Activated CD4-positive, alpha-beta T cell treated with anti-CD3 and anti-CD28 coated beads for 1 hour (primary cell): ENCODE measurements at places on chromosomes 2 and 18.
A peak's percentile ranks its signal among the peaks of the same experiment; 100 is the strongest.

- no peak for DNase-seq
Observed at GRCh38 chr18:76503649-76504386, 8.8 kb upstream of the ZNF516 start.

DNA sequence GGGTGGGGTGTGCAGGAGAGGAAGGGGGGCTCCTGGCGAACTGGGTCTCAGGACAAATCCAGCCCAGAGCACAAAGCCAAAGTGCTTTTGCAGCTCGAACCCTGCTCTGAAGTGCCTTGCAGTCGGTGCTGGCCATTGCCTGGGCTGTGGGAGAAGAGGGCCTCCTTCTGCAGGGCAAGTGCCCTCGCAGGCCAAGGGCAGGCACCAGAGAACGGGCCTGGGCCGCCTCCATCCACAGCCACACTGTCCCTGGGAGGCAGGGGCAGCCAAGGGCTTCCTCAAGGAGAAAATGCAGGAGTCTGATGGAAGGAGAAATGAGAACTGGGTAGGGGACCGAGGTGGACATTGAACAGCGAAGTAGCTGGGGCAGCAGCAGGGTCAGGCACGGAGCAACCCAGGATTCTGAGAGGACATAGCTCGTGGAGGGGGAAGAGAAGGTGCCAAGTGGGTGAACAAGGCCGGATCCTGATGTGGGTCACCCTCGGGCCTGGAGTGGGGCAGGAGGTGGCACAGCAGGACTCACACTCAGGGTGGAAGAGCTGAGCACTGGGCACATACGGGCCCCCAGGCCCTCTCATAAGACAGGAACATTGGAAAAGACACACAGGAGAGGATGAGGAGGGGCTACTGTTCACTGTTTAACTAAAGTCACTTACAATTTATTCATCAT is 312.8 kb upstream of the SALL3 start:
- no peak for DNase-seq

DNA sequence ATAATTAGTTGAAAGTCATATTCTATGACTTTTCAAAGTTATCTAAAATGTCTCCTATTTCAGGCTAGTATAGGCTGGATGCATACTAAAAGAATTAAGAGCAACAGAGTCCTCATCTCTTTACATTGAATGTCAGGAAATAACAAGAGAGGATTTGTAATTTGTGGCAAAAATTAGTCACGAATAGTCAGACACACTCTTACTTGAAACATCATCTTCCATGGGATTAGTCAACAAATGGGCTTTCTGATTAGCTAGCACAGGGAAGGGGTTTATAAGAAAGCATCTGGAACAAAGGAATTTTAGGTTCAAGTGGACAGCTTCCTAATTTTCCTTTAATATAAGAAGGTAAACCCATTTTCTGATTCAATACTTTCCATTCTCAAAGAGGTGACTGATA is 330.3 kb upstream of the MEX3C start:
- DNase-seq: no peak

- no peak for DNase-seq
Observed at GRCh38 chr2:148603562-148603920, 41.0 kb upstream of the EPC2 start.

DNA sequence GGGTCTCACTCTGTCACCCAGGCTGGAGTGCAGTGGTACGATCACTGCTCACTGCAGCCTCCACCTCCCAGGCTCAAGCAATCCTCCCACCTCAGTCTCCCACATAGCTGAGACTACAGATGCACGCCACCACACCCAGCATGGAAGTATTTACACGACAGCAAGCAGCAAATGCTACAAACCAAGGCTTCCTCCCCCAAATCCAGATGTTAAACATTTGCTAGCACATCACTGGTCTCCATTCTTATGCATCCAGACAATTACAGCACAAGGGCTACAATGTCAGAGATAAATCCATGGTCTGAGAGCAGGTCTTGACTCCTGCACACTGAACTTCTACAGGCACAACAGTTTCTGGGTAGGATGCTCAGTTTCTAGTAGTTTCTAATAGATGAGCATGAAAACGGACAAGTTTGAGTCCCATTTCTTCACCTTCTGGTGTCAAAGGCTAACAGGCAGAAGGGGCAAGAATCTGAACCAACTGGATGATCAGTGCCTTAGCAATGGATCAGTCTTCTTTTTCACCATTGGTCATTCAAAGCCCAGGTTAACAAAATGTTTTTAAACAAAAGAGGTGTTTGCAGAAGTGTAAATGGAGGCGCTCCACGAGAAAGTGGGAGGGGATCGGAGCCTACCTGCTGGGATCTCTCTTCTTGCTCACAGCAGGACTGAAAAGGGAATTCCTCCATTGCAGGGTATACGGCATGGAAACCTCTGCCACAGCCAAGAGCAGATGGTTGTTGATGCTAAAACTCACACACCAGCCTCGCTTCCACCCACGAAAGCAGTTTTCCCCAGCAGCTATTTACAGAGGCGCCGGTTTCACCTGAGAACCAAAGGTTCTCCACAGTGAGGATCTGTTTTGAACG is 135.0 kb upstream of the ARL4C start:
- no peak for DNase-seq

- no peak for DNase-seq
Observed at GRCh38 chr2:242059566-242059965, 190.0 kb downstream of the RTP5 start.

- no peak for DNase-seq
Observed at GRCh38 chr2:145207884-145208283, 688.0 kb upstream of the ZEB2 start.

DNA sequence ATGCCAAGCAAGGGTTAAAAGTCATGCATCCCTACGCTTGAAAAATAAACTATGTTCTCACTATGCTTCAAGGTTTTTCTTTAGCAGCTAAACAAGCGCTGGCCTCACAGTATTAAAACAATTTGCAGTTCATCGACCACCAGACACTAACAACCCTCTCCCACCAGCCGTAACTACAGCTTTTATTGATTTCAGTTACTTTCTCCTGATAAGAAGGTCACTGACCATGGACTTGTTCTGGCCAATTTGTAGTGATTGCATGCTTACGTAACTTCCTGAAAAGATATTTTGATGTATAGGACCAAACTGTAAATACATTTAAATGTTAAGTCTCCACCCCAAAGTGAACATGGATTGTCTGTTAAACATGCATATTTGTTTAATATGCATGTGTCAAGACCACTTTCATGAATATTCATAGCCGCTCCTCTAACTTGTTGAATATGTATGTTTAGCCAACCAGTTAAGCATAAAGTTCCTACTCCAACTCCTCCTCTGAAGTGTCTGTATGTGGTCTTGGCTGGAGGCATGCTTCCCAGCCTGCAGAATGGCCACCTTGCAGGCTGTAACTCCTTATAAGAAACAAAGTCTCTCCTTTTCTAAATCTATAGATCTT is 1.7 kb upstream of the THOC1 start:
- DNase-seq: no peak

- no peak for DNase-seq
Observed at GRCh38 chr2:170432823-170433222, 254.9 kb downstream of the MYO3B start.

- no peak for DNase-seq
Observed at GRCh38 chr2:26911911-26912861, 58.3 kb upstream of the MAPRE3 start.

- DNase-seq: no peak
Observed at GRCh38 chr18:11258039-11258610, 108.8 kb upstream of the PIEZO2 start.

DNA sequence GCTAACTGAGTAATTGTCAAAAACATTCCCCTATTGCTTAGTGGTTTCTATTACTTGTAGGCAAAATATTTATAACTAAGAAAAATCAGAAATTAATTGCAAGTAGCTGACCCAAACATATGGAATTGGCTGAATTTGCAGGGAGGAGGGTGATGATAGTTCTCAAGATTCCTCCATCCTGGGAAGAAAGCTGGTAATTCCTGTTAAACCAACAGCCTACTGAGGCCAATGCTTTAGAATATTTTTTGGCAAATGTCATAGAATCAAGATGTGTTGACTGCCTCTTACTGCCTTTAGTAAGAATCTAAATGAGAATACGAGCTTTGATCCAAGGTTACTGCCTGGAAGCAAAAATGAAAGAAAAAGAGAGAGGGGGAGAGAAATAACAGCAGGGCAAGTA is 120.0 kb downstream of the COL6A3 start:
- no peak for DNase-seq

- no peak for DNase-seq
Observed at GRCh38 chr18:39843546-39843945, 2111.5 kb upstream of the PIK3C3 start.

DNA sequence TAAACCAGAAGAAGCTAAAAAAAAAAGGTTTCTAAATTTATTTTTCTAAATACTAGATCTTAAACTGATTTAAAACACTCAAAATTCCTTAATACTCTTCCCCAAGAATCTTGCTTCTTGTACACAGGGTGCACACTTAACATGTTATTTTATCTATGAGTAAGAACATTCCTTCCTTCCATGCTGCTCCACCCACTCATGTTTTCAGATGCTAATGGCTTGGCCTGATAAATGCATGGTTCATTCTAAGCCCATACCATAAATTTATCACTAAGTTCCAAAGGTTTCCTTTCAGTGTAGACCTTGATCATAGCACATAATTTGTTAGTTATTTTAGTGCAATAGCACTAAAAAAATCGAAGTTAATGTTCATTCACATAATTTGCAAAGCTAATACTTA is 8.1 kb downstream of the FBXO48 start:
- DNase-seq: no peak

DNA sequence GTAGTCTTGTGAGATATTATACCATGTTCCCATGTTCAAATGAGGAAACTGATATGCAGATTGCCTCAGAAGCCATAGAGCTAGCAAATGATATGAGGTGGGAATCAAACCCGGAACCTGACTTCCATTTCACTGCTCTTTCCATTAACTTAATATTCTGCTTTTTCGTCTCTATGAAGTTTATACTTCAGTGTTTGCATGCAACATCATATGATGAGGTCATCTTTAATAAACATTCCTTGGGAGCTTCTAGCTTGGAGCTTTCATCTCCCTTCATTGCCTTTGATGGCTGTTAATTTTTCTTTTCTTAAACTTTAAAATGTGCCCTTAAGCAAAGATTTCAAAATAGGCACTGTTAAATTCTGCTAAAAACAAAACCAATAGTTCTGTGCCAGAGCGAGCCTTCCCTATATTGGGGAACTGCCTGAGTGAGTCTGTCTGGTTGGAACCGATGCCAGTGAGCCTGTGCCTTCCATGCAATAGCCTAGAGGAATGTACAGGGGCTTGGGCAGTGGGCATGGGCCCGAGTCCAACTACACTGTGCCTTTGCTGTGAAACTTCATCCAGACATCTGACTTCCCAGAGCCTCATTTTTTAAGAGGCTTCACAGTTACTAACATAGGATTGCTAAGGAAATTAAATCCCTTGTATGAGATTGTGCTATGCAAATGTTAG is 91.1 kb upstream of the TMEM200C start:
- no peak for DNase-seq

DNA sequence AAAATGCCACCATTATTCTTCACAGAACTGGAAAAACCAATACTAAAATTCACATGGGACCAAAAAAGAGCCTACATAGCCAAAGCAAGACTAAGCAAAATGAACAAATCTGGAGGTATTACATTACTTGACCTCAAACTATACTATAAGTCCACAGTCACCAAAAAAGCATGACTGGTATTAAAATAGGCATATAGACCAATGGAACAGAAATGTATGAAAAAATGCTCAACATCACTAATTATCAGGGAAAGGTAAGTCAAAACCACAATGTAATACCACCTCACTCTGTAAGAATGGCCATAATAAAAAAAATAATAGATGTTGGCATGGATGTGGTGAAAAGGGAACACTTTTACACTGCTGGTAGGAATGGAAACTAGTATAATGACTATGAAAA is 158.6 kb downstream of the CDH2 start:
- no peak for DNase-seq

- DNase-seq: no peak
Observed at GRCh38 chr2:123370186-123370585, 654.9 kb upstream of the CNTNAP5 start.

DNA sequence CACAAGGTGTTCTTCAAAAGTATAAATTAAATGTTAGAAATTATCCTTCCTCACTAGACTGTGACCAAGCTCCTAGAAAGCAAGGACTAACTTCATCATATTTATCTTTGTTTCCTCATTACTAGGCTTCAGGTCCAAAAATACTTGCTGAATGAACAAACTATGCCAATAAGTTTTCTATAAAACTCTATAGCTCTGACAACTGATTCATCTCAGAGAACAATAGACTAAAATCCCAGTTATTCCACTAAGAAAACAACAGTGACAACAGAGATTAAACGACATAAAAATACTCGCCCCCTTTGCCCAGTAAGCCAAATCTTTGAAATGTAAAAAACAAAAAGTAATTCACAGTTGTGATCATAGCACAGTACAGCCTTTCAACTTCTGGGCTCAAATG is 13.6 kb downstream of the TLK1 start:
- no peak for DNase-seq

- DNase-seq: no peak
Observed at GRCh38 chr18:35641467-35641866, 59.9 kb downstream of the GALNT1 start.

- DNase-seq: peak; percentile 30
Observed at GRCh38 chr2:84781942-84782716, 98.8 kb downstream of the TRABD2A start.

DNA sequence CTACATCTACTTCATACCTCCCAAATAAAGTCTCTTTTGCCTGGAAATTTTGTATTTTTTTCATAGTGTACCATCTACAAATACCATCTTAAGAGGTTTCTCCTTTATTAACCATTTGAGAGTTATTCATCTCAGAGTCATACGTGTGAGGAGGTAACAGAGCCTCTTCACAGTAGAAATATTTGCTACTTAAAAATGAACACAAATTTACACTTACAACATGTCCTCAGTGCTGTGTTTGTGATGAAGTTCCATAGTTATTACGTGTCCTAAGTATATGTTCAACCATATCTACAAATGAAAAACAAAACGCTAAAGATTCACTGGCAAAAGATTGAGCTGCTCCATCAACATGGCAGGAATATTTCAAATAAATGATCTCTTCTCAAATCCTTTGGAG is 48.5 kb upstream of the HNRNPA3 start:
- DNase-seq: no peak

DNA sequence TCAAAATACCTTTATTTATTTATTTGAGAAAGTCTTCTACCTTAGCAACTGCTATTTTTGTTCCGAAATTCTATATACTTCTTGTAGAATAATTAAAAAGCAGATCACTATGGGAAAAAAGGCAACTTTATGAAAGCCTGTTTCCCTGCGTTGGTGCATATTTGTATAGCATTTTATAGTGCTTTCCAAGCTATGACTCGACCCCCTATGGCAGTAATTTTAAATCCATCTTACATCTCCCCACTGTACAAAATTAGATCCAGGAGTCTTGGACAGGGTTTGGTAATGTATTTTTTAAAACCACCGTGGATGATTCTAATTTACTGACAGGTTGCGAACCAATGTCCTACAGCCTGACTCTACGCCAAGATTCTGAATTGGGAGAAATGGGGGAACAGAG is 10.1 kb downstream of the TANK start:
- no peak for DNase-seq

- no peak for DNase-seq
Observed at GRCh38 chr2:100422320-100423055, 5.0 kb upstream of the CHST10 start.

GRCh38 chr2:235661167-235661937 is 167.5 kb downstream of the AGAP1 start:
- DNase-seq: no peak
